CD14-positive monocyte (primary cell): ENCODE measurements at places on chromosomes 11 and 22. TPM values are rescaled to one million over a fixed set of nuclear protein-coding genes. Genes with fewer than 3 reads are reported as not detected.

- no peaks in the 10 kb centered on the region for H3K4me1 ChIP-seq
- H3K4me3 ChIP-seq: no peak overlapping the region
- no peak overlapping the region for H3K27ac ChIP-seq
- H3K27me3 ChIP-seq: no peaks in the 10 kb centered on the region
- no peak for DNase-seq
Observed at GRCh38 chr11:71577469-71578004, 5.1 kb downstream of the KRTAP5-11 start.

GRCh38 chr22:20424568-20424931 lies 13.1 kb downstream of the SCARF2 start:
- H3K4me1 ChIP-seq: peaks cover 27% of the 10 kb centered on the region
- peaks cover 5% of the 10 kb centered on the region for H3K27me3 ChIP-seq
- H3K36me3 ChIP-seq: no peaks in the 10 kb centered on the region
- no peak for DNase-seq
- H3K27ac ChIP-seq: no peak overlapping the region

DNA sequence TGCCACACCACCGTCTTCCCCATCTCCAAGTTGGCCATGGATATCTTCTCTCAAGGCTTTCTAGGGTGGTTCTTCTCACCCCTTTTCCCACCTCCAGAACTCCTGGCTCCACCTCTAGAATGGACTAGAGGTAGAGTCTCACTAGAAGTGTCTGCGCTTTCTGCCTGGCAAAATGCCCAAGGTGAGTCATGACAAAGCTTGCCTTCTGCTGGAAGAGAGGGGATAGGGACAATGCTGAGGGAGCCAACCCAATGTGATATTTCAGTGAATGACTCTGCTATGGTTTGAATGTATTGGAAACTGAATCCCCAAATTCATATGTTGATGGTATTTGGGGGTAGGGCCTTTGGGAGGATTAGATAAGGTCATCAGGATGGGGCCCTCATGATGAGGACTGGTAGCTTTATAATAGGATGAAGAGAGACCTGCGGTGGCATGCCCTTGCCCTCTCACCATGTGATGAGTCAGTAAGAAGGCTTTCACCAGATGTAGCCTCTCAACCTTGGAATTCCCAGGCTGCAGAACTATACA lies 4.1 kb upstream of the CD82 start:
- no peak for DNase-seq
- H3K4me3 ChIP-seq: no peak overlapping the region
- H3K27me3 ChIP-seq: no peaks in the 10 kb centered on the region
- no peak overlapping the region for H3K27ac ChIP-seq
- peaks cover 48% of the 10 kb centered on the region for H3K4me1 ChIP-seq

- H3K4me1 ChIP-seq: no peaks in the 10 kb centered on the region
- no peaks in the 10 kb centered on the region for H3K27me3 ChIP-seq
- no peak for DNase-seq
- H3K27ac ChIP-seq: no peak overlapping the region
Observed at GRCh38 chr22:19378344-19378674, 53.2 kb downstream of the HIRA start.

GRCh38 chr11:124101737-124102136 lies 13.5 kb upstream of the VWA5A start:
- H3K27me3 ChIP-seq: no peaks in the 10 kb centered on the region
- H3K36me3 ChIP-seq: no peaks in the 10 kb centered on the region
- DNase-seq: peak; percentile 36
- H3K27ac ChIP-seq: peak overlapping the region; percentile 48
- H3K4me3 ChIP-seq: no peak overlapping the region
- H3K4me1 ChIP-seq: peaks cover 11% of the 10 kb centered on the region

JRKL gene
- 2.0 TPM for polyA plus RNA-seq

GRCh38 chr11:112285841-112286311 lies 25.2 kb upstream of the PLET1 start:
- H3K4me1 ChIP-seq: peaks cover 22% of the 10 kb centered on the region
- no peak overlapping the region for H3K4me3 ChIP-seq
- H3K27me3 ChIP-seq: no peaks in the 10 kb centered on the region
- no peaks in the 10 kb centered on the region for H3K36me3 ChIP-seq
- no peak overlapping the region for H3K27ac ChIP-seq
